Hematopoietic multipotent progenitor cell treated with erythropoietin and hydrocortisone succinate and interleukin-3 and kit ligand, for 8 days (in vitro differentiated cells): ENCODE measurements at places on chromosomes 3 and 15.

DNA sequence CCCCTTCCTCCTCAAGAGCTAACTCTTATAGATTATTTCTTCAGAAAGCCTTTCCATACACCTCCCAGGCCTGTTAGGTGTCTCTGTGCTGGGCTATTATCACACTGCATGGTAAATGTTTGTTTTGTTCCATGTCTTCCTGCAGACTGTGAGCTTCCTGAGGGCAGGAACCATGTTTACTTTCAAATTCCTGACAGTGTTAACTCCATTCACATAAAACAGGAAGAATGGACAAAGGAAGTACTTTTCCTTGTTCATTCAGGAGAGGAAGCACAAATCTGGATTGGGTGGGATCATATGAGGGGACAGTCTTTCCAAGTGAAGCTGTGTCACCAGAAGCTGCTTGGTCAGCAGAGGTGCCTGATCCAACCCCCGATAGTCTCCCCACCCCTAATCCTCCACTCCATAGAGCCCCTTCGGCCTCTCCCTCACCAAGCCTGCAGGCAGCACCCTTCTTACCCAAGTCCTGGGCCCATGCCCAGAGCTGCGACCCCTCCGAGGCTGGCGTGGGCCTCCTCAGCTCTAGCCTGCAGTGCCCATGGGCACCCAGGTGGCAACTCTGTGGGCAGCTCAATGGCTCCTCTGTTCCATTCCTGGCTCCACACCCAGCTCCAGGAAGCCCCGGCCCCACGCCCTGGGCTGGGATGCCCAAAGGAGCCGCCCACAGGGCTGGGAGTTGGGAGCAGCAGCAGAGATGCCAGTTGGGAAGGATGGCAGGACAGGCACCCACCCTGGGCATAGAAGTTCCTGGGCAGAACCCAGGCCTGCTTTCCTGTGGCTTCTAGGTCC lies 6.9 kb downstream of the SHF start:
- no peak for DNase-seq

DNA sequence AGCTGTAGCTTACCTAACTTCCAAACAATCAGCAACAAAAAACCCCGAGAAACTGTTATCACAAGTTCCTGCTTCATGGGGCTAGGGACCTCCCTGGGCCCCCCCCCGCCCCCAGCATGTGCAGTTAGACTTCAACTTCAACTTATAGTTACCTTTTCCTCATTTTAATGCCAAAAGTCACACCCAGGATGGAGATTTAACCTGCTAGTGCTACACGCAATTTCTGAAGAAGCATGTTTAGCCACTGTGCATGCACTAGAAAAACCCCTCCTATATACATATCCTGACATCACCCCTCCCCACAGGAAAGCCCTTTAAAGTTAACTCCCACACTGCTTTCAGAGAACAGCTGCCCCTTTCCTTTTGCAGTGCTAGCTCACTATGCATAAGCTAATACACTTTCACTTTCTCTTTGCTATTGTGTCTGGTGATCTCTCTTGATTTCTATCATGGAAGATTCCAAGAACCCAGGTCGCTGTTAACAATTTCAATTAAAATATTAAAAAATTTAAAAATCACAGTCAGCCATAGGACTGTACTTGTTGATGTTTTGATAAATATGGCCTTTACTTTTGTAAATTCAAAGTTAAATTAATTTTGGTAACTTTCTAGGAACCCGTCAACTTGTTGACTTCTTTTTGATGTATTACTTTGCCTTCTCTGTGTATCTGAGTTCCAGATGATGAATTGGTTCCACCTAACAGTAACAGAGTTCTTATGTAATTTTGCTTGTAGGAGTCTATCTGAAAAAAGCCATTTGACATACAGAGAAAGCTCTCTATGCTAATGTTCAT lies 75.2 kb upstream of the ACAD9 start:
- peak; percentile 61 for DNase-seq

GRCh38 chr3:62229908-62230307 lies 143.4 kb downstream of the FEZF2 start:
- peak; percentile 1 for DNase-seq

GRCh38 chr3:40124918-40125317 lies 184.6 kb upstream of the EIF1B start:
- no peak for DNase-seq

GRCh38 chr3:126737527-126737926 lies 33.5 kb downstream of the CHCHD6 start:
- DNase-seq: peak; percentile 9

- DNase-seq: no peak
Observed at GRCh38 chr3:12339701-12340480, 51.0 kb downstream of the PPARG start.
